ENCODE measurements at places on chromosomes 11 and 22. TPM values are rescaled to one million over a fixed set of nuclear protein-coding genes. Genes with fewer than 3 reads are reported as not detected.

DNA sequence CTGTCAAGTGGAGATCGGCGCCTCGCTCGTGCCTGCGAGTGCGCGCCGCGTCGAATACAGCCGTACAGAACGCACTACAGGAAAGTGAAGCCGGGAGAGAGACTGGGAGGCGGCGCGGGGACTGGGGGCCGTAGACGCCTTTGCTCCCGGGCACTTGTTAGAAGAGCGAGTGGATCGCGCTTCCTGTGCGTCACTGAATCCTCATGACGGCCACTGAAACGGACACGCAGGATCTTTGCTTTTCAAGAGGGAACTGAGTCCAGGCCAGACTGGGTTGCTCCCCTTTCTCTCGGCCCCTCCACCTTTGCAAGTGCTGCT lies 314 bp downstream of the RIC8A start:
- peak overlapping the region; percentile 100 for H3K27ac ChIP-seq
- DNase-seq = no peak
- H3K4me3 ChIP-seq = peak overlapping the region; percentile 99
- peaks cover 12% of the 10 kb centered on the region for H3K36me3 ChIP-seq

DNA sequence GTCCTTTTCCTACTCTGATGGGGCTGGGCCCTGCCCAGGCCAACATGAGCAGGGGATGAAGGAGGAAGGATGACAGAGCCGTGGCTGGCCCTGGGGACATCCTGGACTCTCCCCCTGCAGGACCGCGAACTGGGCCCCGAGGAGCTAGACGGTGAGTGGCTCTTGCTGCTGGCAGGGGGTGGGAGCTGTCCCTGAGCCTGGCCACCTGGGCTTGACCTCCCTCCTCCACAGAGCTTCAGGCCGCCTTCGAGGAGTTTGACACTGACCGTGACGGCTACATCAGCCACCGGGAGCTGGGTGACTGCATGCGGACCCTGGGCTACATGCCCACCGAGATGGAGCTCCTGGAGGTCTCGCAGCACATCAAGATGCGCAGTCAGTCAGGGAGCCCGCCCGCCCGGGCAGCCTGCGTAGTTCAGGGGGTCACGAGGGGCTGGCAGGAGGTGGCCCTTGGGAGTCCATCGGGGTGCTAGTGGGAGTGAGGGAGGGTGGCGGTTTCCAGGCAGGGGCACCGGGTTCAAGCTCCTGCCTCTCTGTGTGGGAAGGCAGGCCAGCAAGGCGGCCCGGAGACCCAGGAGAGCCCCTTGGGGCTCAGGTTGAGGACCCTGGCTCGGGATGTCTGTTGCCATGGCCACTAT lies 1.0 kb downstream of the CABP4 start:
- no peak overlapping the region for H3K4me3 ChIP-seq
- no peaks in the 10 kb centered on the region for H3K4me1 ChIP-seq

- peaks cover 2% of the 10 kb centered on the region for H3K27me3 ChIP-seq
- H3K27ac ChIP-seq = no peak overlapping the region
- peaks cover 1% of the 10 kb centered on the region for H3K36me3 ChIP-seq
- peaks cover 3% of the 10 kb centered on the region for H3K4me1 ChIP-seq
- no peak overlapping the region for H3K4me3 ChIP-seq
These were observed 11.5 kb downstream of the CBX6 start for GRCh38 chr22:38860283-38861169.

The OR8G5 gene
- not detected for total RNA-seq
